ENCODE measurements at places on chromosomes 6 and 20. TPM values are rescaled to one million over a fixed set of nuclear protein-coding genes. Genes with fewer than 3 reads are reported as not detected.

Gene TINAG
- total RNA-seq, result not detected

Gene HLA-DQB1
- 208 TPM for total RNA-seq

DNA sequence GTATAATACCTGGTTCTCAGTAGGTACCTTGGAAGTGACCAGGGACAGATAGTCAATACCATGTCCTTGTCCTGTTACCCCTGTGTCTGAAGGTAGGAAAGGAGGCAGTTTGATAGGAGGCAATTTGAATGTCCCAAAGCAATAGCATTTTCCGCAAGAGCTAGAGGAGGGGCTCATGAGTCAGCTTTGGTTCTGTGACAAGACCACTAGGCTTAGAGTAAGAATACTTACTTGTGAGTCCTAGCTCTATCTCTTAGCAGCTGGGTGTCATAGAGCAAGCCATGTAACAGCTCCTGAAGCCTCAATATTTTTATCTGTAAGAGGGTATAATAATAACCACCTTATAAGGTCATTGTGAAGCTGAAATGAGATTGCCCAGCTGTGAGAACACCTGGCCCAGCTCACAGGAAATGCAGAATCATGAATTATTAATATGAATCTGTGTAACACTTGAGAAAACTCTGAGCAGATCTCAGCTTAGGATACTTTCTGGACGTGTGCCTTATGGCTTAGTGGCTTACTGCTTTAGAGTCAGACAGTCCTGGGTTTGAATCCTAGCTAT is 58.6 kb downstream of the DAAM2 start:
- no peak for DNase-seq

GRCh38 chr20:40681165-40681564 is 7.9 kb downstream of the MAFB start:
- no peak for DNase-seq

- no peak for DNase-seq
Observed at GRCh38 chr6:41755895-41756294, 8.7 kb upstream of the PGC start.

DNA sequence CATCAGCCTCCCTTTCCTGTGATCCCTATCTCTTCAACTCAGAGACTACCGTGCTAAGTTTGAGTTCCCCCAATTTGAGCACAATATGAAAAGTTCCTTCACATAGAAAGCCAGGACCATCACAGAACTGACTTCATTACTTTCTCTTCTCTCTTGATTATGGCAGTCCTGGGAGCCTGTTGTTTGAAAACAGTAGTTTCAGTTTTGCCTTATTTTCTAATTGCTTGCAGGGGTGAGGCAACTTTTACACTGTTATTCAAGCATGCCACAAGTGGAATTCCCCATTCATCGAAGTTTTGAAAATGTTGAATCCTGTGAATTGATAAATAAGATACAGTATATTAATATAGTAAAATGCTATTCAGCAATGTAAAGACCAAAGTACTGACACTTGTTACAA is 569.7 kb upstream of the MARCKS start:
- no peak for DNase-seq

Measured in adrenal gland (tissue), 19 donors.